ENCODE measurements at places on chromosomes 12 and 14. TPM values are rescaled to one million over a fixed set of nuclear protein-coding genes. Genes with fewer than 3 reads are reported as not detected.
A peak's percentile ranks its signal among the peaks of the same experiment; 100 is the strongest.

- no peak for DNase-seq
- H3K27ac ChIP-seq, result no peak overlapping the region
- peaks cover 4% of the 10 kb centered on the region for H3K36me3 ChIP-seq
- H3K27me3 ChIP-seq, result no peaks in the 10 kb centered on the region
- no peak overlapping the region for H3K4me3 ChIP-seq
These were observed 1897.6 kb upstream of the FLRT2 start for GRCh38 chr14:83632375-83632774.

- no peaks in the 10 kb centered on the region for H3K4me1 ChIP-seq
- no peaks in the 10 kb centered on the region for H3K36me3 ChIP-seq
- H3K27ac ChIP-seq, result no peak overlapping the region
These were observed 4.4 kb upstream of the CSRNP2 start for GRCh38 chr12:51087818-51088217.

GRCh38 chr14:43019826-43020225 is 1413.2 kb downstream of the LRFN5 start:
- no peak overlapping the region for H3K27ac ChIP-seq
- no peaks in the 10 kb centered on the region for H3K4me1 ChIP-seq
- H3K36me3 ChIP-seq, result no peaks in the 10 kb centered on the region
- no peak for DNase-seq
- H3K27me3 ChIP-seq, result peaks cover 2% of the 10 kb centered on the region

- H3K4me3 ChIP-seq, result no peak overlapping the region
- H3K27ac ChIP-seq, result no peak overlapping the region
- no peaks in the 10 kb centered on the region for H3K27me3 ChIP-seq
- peaks cover 5% of the 10 kb centered on the region for H3K4me1 ChIP-seq
These were observed 34.2 kb upstream of the PLEKHA5 start for GRCh38 chr12:19095331-19095730.

GRCh38 chr14:39268393-39268792 is 34.7 kb downstream of the MIA2 start:
- peaks cover 6% of the 10 kb centered on the region for H3K27me3 ChIP-seq
- H3K36me3 ChIP-seq, result peaks cover 9% of the 10 kb centered on the region
- peak overlapping the region; percentile 87 for H3K4me3 ChIP-seq

DNA sequence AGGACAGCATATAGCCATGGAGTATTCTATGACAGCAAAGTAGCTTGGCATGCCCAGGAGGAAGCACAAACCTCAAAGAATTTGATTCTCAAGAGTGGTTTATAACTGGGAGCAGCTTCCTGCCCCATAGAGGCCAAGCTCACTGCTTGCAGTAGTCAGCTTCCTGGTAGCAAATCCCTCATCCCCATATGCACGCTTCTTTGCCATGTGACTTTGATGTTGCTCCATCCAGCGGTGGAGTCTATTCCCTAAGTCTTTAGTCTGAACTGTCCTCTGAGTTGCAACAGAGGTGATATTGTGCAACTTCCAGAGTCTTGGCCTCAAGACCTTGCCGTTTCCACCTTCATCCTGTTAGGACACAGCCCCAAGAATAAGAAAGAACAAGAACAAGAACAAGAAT is 996.8 kb upstream of the TMEM132C start:
- peaks cover 5% of the 10 kb centered on the region for H3K27me3 ChIP-seq
- H3K36me3 ChIP-seq, result peaks cover 3% of the 10 kb centered on the region
- DNase-seq, result no peak
- H3K4me1 ChIP-seq, result peaks cover 4% of the 10 kb centered on the region
- H3K27ac ChIP-seq, result no peak overlapping the region

DNA sequence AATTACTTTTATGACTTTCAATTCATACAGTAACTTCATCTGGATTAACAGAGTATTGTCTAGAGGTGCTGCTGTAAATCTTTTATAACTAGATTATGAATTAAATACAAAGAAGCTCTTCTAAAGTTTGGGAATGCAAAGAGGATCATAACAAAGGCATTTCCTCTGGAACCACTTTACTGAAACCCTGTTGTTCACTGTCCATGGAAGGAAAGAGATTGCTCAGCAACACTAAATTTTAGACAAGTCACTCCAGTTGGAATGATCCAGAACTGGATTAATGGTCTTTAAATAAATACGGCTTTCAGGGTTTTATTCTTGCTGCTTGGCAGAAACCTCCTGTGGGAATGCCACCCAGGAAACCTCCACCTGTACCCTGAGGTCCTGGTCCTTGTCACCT is 250.6 kb downstream of the KSR2 start:
- H3K4me3 ChIP-seq, result no peak overlapping the region
- H3K27me3 ChIP-seq, result peaks cover 2% of the 10 kb centered on the region
- no peaks in the 10 kb centered on the region for H3K4me1 ChIP-seq

GRCh38 chr12:68139941-68140340 is 19.6 kb downstream of the IFNG start:
- H3K27me3 ChIP-seq, result peaks cover 3% of the 10 kb centered on the region
- H3K4me1 ChIP-seq, result peaks cover 21% of the 10 kb centered on the region
- H3K4me3 ChIP-seq, result no peak overlapping the region
- no peaks in the 10 kb centered on the region for H3K36me3 ChIP-seq
- H3K27ac ChIP-seq, result peak overlapping the region; percentile 76

DNA sequence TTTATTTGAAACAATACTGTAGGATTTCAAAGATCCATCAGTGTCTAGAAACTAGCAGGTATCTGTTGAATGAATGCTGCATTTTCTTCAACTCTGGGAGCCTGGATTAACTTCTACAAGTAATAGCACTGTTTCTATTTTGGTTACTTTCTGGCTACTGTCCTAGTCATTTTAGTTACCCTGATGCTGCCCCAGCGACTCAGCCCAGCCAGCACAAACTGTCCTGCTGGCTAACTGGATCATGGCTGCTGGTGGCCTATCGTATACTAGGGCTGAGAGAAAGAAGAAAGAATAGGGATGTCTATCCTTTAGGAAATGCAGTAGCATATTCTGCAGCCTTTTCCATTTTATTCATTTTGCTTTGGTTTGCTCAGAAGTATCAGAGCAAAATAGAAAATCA is 53.9 kb downstream of the NTN4 start:
- H3K4me3 ChIP-seq, result no peak overlapping the region
- no peaks in the 10 kb centered on the region for H3K36me3 ChIP-seq
- H3K4me1 ChIP-seq, result no peaks in the 10 kb centered on the region
- DNase-seq, result no peak
- no peak overlapping the region for H3K27ac ChIP-seq

DNA sequence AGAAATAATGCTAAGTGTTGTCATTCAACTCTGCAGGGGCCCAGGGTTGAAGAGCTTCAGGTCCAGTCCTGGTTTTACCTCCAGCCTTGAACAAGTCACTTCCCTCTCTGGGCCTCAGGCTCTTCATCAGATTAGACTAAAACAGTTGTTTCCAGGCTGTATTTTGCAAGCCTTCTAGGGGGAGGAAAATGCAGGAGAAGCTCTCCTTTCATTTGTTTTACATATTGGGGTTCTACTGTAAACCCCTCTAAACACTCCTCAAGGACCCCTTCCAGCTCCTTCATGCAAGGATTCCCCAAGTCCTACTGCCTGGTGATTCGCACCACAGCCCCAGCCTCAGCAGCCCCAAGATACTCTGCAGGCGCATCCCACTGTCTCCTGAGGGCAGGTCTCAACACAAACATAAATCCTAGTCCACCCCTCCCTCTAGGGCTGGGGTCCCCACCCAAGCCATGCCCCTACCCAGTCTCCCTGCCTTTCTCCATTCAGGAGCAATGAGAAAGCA is 2.7 kb downstream of the SDR9C7 start:
- H3K4me1 ChIP-seq, result peaks cover 1% of the 10 kb centered on the region
- H3K4me3 ChIP-seq, result no peak overlapping the region
- no peak for DNase-seq
- H3K36me3 ChIP-seq, result peaks cover 8% of the 10 kb centered on the region
- peaks cover 2% of the 10 kb centered on the region for H3K27me3 ChIP-seq

- DNase-seq, result no peak
- no peaks in the 10 kb centered on the region for H3K27me3 ChIP-seq
- H3K4me3 ChIP-seq, result no peak overlapping the region
- H3K4me1 ChIP-seq, result no peaks in the 10 kb centered on the region
These were observed 15.3 kb upstream of the CNOT2 start for GRCh38 chr12:70227911-70228310.

DNA sequence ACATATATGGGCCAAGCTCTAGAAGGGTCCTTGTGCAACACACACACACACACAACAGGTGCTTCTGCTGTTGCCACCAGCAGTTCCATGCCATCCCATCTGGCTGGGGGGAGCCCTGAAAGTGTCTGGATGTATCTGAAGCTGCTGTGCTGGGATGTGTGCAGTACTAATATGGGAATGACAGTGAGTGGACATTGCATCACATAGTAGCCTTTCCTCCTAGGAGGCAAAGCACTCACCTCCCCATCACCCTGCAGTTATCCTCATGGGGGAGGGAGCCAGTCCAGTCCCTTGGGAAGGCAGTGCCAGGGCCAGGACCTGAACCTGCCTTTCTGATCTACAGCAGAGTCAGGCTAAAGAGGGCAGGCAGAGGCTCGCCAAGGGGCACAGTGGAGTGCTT is 208.9 kb downstream of the CACNA1C start:
- DNase-seq, result no peak
- H3K27ac ChIP-seq, result no peak overlapping the region
- H3K27me3 ChIP-seq, result peaks cover under 1% of the 10 kb centered on the region
- H3K36me3 ChIP-seq, result peaks cover 4% of the 10 kb centered on the region

- peaks cover 4% of the 10 kb centered on the region for H3K36me3 ChIP-seq
- no peak for DNase-seq
- no peak overlapping the region for H3K4me3 ChIP-seq
- peaks cover 2% of the 10 kb centered on the region for H3K27me3 ChIP-seq
- peaks cover 9% of the 10 kb centered on the region for H3K4me1 ChIP-seq
These were observed 195.5 kb downstream of the PHETA1 start for GRCh38 chr12:111173391-111173790.

- H3K27ac ChIP-seq, result no peak overlapping the region
- peaks cover 4% of the 10 kb centered on the region for H3K27me3 ChIP-seq
- no peak overlapping the region for H3K4me3 ChIP-seq
- no peak for DNase-seq
- peaks cover 11% of the 10 kb centered on the region for H3K4me1 ChIP-seq
- no peaks in the 10 kb centered on the region for H3K36me3 ChIP-seq
These were observed 158.4 kb downstream of the CHST11 start for GRCh38 chr12:104615048-104615561.

GRCh38 chr12:104571328-104571727 is 114.6 kb downstream of the CHST11 start:
- no peak overlapping the region for H3K27ac ChIP-seq
- no peak overlapping the region for H3K4me3 ChIP-seq
- H3K27me3 ChIP-seq, result peaks cover 3% of the 10 kb centered on the region
- peaks cover 5% of the 10 kb centered on the region for H3K36me3 ChIP-seq

DNA sequence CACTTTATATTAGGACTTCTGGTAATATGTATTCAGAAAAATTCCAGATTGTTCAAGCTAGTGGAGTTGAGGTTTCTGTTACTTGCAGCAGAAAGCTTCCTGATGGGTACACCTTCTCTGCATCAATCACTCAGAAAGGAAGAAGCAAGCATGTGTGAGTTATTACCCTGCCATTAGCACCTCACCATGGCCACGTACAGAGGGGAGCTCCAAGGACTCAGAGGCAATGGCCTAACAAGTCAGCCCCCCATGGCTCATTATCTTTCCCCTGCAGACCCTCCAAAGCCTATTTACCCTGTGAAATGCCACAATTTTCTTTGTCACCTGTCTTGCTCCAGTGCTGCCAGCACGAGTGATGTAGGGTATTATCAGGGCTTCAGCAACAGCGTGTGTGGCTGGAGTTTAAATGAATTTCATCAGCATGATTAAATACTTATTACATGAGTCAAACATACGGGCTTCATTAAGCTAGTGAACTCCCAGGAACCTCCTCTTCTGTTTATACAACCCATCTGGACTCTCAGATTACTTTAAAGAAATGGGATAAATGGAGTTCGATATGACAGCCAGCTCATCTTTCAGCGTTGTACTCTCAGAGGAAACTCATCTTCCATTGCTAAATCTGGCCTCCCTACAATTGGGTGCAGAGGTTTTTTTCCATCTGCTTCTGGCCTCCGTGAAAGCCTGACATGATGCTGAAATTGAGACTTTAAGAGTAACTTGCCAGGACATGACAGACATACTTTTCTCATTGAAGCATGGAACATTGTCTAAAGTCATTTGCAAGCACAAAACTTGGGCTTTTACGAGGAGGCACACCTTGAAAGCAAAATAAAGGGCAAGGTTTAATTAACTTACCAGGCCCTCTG is 135.9 kb downstream of the TMEM30B start:
- DNase-seq, result no peak
- H3K27ac ChIP-seq, result peak overlapping the region; percentile 92
- H3K36me3 ChIP-seq, result peaks cover 24% of the 10 kb centered on the region
- peaks cover 10% of the 10 kb centered on the region for H3K27me3 ChIP-seq
- H3K4me1 ChIP-seq, result peaks cover 6% of the 10 kb centered on the region

GRCh38 chr14:36346052-36346451 is 25.6 kb upstream of the MBIP start:
- peaks cover 12% of the 10 kb centered on the region for H3K4me1 ChIP-seq
- H3K27me3 ChIP-seq, result peaks cover 3% of the 10 kb centered on the region

GRCh38 chr14:63039866-63040265 is 5.4 kb downstream of the KCNH5 start:
- H3K27ac ChIP-seq, result no peak overlapping the region
- peaks cover 3% of the 10 kb centered on the region for H3K27me3 ChIP-seq
- no peak overlapping the region for H3K4me3 ChIP-seq
- no peak for DNase-seq
- H3K4me1 ChIP-seq, result no peaks in the 10 kb centered on the region

- H3K4me1 ChIP-seq, result peaks cover 15% of the 10 kb centered on the region
- H3K36me3 ChIP-seq, result peaks cover 9% of the 10 kb centered on the region
- no peak overlapping the region for H3K27ac ChIP-seq
- peaks cover 47% of the 10 kb centered on the region for H3K27me3 ChIP-seq
- H3K4me3 ChIP-seq, result peak overlapping the region; percentile 69
- peak; percentile 64 for DNase-seq
These were observed 3.6 kb downstream of the FOXA1 start for GRCh38 chr14:37591311-37591940.

- no peak overlapping the region for H3K4me3 ChIP-seq
- H3K27me3 ChIP-seq, result no peaks in the 10 kb centered on the region
- DNase-seq, result no peak
- H3K27ac ChIP-seq, result no peak overlapping the region
These were observed 190.8 kb upstream of the TMEM132C start for GRCh38 chr12:128076188-128076587.

- peaks cover 6% of the 10 kb centered on the region for H3K27me3 ChIP-seq
- H3K4me1 ChIP-seq, result peaks cover 29% of the 10 kb centered on the region
- DNase-seq, result peak; percentile 55
- H3K27ac ChIP-seq, result peak overlapping the region; percentile 59
These were observed 33.4 kb downstream of the CDC42BPB start for GRCh38 chr14:103023881-103024473.

GRCh38 chr12:69239922-69240630 is 707 bp downstream of the CPSF6 start:
- H3K4me3 ChIP-seq, result peak overlapping the region; percentile 100
- peak overlapping the region; percentile 100 for H3K27ac ChIP-seq
- H3K27me3 ChIP-seq, result peaks cover 9% of the 10 kb centered on the region

- H3K27me3 ChIP-seq, result no peaks in the 10 kb centered on the region
- H3K4me3 ChIP-seq, result no peak overlapping the region
- no peak for DNase-seq
- no peaks in the 10 kb centered on the region for H3K4me1 ChIP-seq
- H3K36me3 ChIP-seq, result peaks cover 5% of the 10 kb centered on the region
- H3K27ac ChIP-seq, result no peak overlapping the region
These were observed 315.8 kb upstream of the PRICKLE1 start for GRCh38 chr12:42905419-42905705.

The FAM181A gene
- total RNA-seq, result not detected

The MAP3K12 gene
- total RNA-seq, result 94.2 TPM

The IFT81 gene
- total RNA-seq, result 27.6 TPM

The KSR2 gene
- total RNA-seq, result 0.47 TPM

The EPYC gene
- not detected for total RNA-seq

The SLC7A7 gene
- 1.7 TPM for total RNA-seq

The TAS2R19 gene
- total RNA-seq, result 7.9 TPM

The ANKRD33 gene
- total RNA-seq, result not detected

The IL22 gene
- total RNA-seq, result not detected

The LRP6 gene
- 48.3 TPM for total RNA-seq

The GDF3 gene
- total RNA-seq, result 0.34 TPM

The MYH6 gene
- not detected for total RNA-seq

The SERPINA9 gene
- not detected for total RNA-seq

Measured in glutamatergic neuron (in vitro differentiated cells).